ENCODE measurements at places on chromosomes 5 and 9. TPM values are rescaled to one million over a fixed set of nuclear protein-coding genes. Genes with fewer than 3 reads are reported as not detected.

The FOXE1 gene
- total RNA-seq, result not detected

The DIMT1 gene
- 9.7 TPM for total RNA-seq

The RALGPS1 gene
- total RNA-seq, result 116 TPM

The CD274 gene
- 2.9 TPM for total RNA-seq

The PRUNE2 gene
- total RNA-seq, result 99.1 TPM

The CRHBP gene
- total RNA-seq, result 0.79 TPM

The PHF24 gene
- total RNA-seq, result not detected

The BHMT gene
- total RNA-seq, result not detected
